Peyer's patch (tissue), 4 donors: ENCODE measurements at places on chromosomes 5 and 9. TPM values are rescaled to one million over a fixed set of nuclear protein-coding genes. Genes with fewer than 3 reads are reported as not detected.

The CNOT6 gene
- total RNA-seq = 16.1 TPM

The ARL14EPL gene
- not detected for total RNA-seq

The WNK2 gene
- total RNA-seq = 207 TPM

The CER1 gene
- total RNA-seq = 7.6 TPM

The TAF11L5 gene
- total RNA-seq = not detected

The TSSK1B gene
- not detected for total RNA-seq

The RLN2 gene
- total RNA-seq = not detected

The PDE6A gene
- total RNA-seq = not detected

The ST6GALNAC6 gene
- total RNA-seq = 25.9 TPM

DNA sequence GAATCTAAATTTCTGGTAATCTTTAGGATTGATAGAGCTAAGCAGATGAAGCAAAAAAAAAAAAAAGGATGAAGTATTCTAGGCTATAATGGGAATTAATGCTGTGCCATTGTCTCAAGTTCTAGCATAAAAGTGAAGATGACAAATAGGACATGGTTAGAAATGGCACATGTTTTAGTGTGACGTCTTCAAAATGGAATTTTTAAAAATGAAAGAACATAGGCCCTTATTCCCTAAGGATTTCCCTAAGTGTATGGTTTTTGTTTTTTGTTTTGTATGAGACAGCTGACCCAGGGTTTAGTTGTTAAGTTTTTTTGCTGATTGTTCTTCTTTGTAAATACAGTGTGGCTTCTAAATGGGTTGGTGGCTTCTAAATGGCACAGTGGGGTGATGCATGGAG, 7.1 kb downstream of the TLE4 start:
- no peaks in the 10 kb centered on the region for H3K27me3 ChIP-seq
- H3K27ac ChIP-seq = no peak overlapping the region
- no peak for DNase-seq
- no peaks in the 10 kb centered on the region for H3K4me1 ChIP-seq
- H3K4me3 ChIP-seq = no peak overlapping the region

- H3K4me3 ChIP-seq = no peak overlapping the region
- no peaks in the 10 kb centered on the region for H3K36me3 ChIP-seq
- H3K27me3 ChIP-seq = no peaks in the 10 kb centered on the region
These were observed 12.3 kb upstream of the PPP2R2B start for GRCh38 chr5:146890731-146891440.

GRCh38 chr9:5430912-5431311, 6.8 kb downstream of the PLGRKT start:
- no peak overlapping the region for H3K27ac ChIP-seq
- H3K4me3 ChIP-seq = no peak overlapping the region
- H3K4me1 ChIP-seq = no peaks in the 10 kb centered on the region
- H3K27me3 ChIP-seq = no peaks in the 10 kb centered on the region

GRCh38 chr5:22541037-22541436, 312.1 kb downstream of the CDH12 start:
- no peak for DNase-seq
- H3K27ac ChIP-seq = no peak overlapping the region
- H3K4me3 ChIP-seq = no peak overlapping the region
- no peaks in the 10 kb centered on the region for H3K36me3 ChIP-seq
- H3K4me1 ChIP-seq = no peaks in the 10 kb centered on the region

DNA sequence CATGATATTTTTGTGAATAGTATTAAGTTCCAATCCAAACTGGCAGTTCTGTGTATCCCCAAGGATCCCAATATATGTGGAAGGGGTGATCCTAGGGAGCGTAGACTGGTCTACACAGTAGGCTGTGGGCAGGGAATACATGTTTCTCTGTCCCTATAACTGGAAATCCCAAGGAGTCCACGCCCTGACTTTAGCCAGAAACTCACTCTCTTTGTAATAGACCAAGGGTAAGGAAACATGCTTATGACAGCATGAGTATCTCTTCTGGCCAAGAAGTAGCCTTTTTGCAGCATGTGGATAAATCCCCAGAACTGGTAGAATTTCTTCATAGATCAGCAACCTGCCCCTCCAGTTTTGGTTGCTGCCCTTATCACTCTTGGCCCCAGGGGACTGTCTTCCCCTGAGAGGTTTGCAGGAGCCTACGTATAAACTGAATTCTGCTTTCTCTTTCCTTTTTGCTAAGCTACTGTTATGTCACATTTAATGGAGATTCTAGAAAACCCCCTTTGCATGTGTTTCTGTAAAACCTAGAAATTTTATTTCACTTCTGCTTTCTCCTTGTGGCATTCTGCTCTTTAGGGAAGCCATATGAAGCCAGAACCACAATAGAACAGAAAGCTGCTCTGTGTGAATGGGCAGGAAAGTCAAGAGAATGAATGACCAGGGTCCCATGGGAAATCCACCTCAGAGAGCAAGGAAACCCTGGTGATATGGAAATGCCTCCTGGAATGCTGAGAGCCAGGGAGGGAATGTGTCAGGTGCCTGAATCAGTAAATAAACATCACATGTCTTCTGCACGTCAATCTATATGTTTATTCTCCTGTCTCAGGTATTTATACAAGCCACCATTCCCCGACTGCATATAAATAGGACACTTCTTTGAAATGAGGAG, 3.5 kb downstream of the IFNA2 start:
- no peak overlapping the region for H3K27ac ChIP-seq
- H3K4me3 ChIP-seq = no peak overlapping the region
- H3K27me3 ChIP-seq = no peaks in the 10 kb centered on the region

- no peak overlapping the region for H3K27ac ChIP-seq
- DNase-seq = no peak
These were observed 58.7 kb upstream of the SUSD1 start for GRCh38 chr9:112233769-112234168.

- no peak overlapping the region for H3K4me3 ChIP-seq
- no peaks in the 10 kb centered on the region for H3K4me1 ChIP-seq
- peaks cover 3% of the 10 kb centered on the region for H3K36me3 ChIP-seq
- no peaks in the 10 kb centered on the region for H3K27me3 ChIP-seq
- no peak for DNase-seq
These were observed 127.7 kb downstream of the NR3C1 start for GRCh38 chr5:143275512-143276363.

DNA sequence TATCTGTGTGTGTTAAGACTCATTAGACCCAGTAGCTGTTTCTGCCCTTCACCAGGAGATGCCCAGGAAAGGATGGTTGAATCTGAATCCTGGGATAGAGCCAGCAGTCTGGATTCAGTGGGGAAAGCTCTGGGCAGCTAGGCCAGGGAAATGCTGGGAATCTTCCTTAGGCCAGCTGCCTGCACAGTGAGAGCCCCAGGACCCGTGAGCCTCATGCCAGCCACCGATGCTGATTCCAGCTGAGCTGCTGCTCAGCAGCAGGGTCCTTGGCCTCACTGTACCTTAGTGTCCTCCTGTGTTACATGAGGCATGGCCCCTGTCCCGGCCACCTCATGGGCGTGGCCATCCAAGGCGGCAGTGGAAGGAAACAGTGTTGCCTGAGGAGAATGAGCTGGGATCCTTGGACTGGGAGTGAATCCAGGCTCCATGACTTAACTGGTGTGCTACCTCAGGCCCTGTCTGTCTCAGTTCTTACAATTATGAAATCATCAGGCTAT, 87.1 kb downstream of the AMBP start:
- no peaks in the 10 kb centered on the region for H3K36me3 ChIP-seq
- peak; percentile 41 for DNase-seq
- no peak overlapping the region for H3K27ac ChIP-seq
- H3K4me1 ChIP-seq = no peaks in the 10 kb centered on the region
- no peak overlapping the region for H3K4me3 ChIP-seq

GRCh38 chr9:78234810-78235209, 1.1 kb upstream of the CEP78 start:
- no peaks in the 10 kb centered on the region for H3K4me1 ChIP-seq
- no peak overlapping the region for H3K4me3 ChIP-seq
- no peak for DNase-seq
- H3K27ac ChIP-seq = no peak overlapping the region

- no peaks in the 10 kb centered on the region for H3K27me3 ChIP-seq
- H3K4me3 ChIP-seq = peak overlapping the region; percentile 79
- peaks cover 22% of the 10 kb centered on the region for H3K4me1 ChIP-seq
- DNase-seq = no peak
- H3K27ac ChIP-seq = peak overlapping the region; percentile 40
These were observed 4.3 kb downstream of the CSNK1A1 start for GRCh38 chr5:149546974-149547373.

DNA sequence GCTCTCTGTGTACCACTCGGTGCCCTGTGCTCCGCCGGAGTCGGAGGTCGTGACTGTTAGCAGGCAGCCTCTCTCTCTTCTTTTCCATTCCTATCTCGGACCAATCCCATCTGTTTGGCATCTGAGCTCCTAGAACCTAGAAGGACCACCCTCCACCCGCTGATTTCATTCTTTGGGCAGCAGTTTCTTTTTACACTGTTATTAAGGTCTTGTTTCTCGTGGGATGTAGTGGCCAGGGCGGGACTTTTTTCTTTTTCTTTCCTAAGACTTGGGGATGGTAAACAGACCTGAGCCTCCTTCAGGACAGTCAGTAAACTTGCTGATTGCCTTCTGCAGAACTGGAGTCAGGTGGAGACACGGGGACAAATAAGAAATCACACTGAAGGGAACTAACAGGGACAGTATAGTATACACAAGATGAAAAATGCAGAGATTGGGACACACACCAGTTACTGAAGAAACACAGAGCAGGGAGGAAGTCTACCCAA, 500 bp downstream of the URM1 start:
- no peak for DNase-seq
- no peaks in the 10 kb centered on the region for H3K36me3 ChIP-seq
- no peaks in the 10 kb centered on the region for H3K27me3 ChIP-seq
- peak overlapping the region; percentile 96 for H3K27ac ChIP-seq
- peak overlapping the region; percentile 68 for H3K4me3 ChIP-seq
- H3K4me1 ChIP-seq = no peaks in the 10 kb centered on the region

DNA sequence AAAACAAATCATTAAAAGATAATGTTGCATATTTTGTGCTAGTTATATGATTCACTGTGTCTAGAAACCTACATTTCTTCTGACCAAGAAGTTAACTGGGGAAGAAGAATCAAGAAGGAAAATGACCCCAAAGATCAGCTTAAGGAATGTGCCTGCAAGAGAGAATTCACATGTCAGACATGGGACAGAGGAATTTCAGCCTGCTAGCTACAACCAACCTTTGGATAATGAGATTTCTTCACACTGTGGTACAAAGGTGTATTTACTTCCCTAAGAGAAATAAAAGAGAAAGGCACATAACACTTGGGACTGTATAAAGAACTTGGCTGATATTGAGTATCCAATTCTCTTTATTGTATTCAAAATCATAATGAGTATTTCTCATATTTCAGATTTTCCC, 39.6 kb upstream of the ELL2 start:
- no peak for DNase-seq
- H3K4me1 ChIP-seq = no peaks in the 10 kb centered on the region
- H3K27ac ChIP-seq = no peak overlapping the region

DNA sequence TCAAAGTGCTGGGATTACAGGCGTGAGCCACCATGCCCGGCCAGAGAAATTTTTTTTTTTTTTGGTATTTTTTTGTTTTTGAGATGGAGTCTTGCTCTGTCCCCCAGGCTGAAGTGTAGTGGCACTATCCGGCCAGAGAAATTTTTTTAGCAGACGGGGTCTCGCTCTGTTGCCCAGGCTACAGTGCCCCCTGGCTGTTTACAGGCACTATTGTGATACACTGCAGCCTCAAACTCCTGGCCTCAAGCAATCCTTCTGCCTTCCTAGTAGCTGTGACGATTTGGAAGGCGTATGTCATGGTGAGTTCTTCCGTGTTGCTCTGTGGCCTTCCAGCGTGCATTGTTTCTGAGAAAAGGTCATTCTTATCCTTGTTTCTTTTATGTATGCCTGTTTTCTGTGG, 47.5 kb downstream of the CNOT6 start:
- H3K27ac ChIP-seq = no peak overlapping the region
- H3K27me3 ChIP-seq = no peaks in the 10 kb centered on the region
- H3K4me1 ChIP-seq = no peaks in the 10 kb centered on the region
- no peaks in the 10 kb centered on the region for H3K36me3 ChIP-seq
- H3K4me3 ChIP-seq = no peak overlapping the region

DNA sequence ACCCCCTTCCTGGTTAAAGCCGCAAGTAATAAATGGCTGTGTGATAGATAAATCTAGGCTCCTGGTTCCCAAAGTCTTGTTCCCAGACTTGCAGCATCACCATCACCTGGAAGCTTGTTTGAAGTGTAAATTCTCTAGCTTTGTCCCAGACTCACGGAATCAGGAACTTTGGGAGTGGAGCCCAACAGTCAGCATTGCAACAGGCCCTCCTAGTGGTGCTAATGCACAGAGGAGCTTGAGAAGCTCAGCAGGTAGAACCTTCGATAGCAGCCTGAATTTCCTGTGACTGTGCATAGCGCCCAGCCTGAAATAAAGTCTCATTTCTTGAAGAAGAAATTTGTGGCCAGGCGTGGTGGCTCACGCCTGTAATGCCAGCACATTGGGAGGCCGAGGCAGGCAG, 30.3 kb upstream of the MELK start:
- no peaks in the 10 kb centered on the region for H3K27me3 ChIP-seq
- DNase-seq = no peak
- H3K4me1 ChIP-seq = no peaks in the 10 kb centered on the region
- no peak overlapping the region for H3K4me3 ChIP-seq
- no peak overlapping the region for H3K27ac ChIP-seq

GRCh38 chr9:120692901-120693699, 21.2 kb downstream of the MEGF9 start:
- no peaks in the 10 kb centered on the region for H3K27me3 ChIP-seq
- no peaks in the 10 kb centered on the region for H3K4me1 ChIP-seq
- H3K36me3 ChIP-seq = no peaks in the 10 kb centered on the region
- H3K4me3 ChIP-seq = no peak overlapping the region
- no peak overlapping the region for H3K27ac ChIP-seq

DNA sequence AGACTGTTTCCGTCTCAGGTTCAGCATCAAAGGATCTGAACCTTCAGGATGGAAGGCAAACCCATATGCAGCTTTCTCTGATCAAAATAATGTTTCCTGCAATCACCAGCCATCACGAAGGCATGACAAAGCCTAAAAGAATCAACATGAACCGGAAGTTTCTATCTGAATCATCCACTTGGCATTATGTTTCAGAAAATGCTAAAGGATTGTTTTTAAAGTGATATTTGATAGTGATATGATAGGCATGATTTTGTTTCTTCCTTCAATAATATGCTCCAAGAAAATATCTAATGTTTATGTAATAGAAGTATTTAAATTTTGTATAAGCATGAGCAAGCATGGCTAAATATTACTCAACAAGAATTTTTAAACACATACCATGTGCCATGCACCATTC, 219.6 kb downstream of the PLK2 start:
- peak overlapping the region; percentile 12 for H3K27ac ChIP-seq
- no peak overlapping the region for H3K4me3 ChIP-seq
- DNase-seq = no peak
- no peaks in the 10 kb centered on the region for H3K27me3 ChIP-seq
